ENCODE measurements at places on chromosomes 11 and 22. TPM values are rescaled to one million over a fixed set of nuclear protein-coding genes. Genes with fewer than 3 reads are reported as not detected.

GRCh38 chr11:114192841-114193389, 103.3 kb upstream of the NNMT start:
- DNase-seq, result no peak

The NTM gene
- total RNA-seq, result 108 TPM

The MYRF gene
- 53.9 TPM for total RNA-seq

The OR51A4 gene
- not detected for total RNA-seq

The NRGN gene
- total RNA-seq, result 1.7 TPM

GRCh38 chr22:19271856-19272535, 19.5 kb downstream of the CLTCL1 start:
- DNase-seq, result peak; percentile 68

GRCh38 chr11:83642500-83642899, 356.3 kb upstream of the CCDC90B start:
- no peak for DNase-seq

- peak; percentile 43 for DNase-seq
Measured at GRCh38 chr22:44482776-44483175, 15.3 kb downstream of the RTL6 start.

DNA sequence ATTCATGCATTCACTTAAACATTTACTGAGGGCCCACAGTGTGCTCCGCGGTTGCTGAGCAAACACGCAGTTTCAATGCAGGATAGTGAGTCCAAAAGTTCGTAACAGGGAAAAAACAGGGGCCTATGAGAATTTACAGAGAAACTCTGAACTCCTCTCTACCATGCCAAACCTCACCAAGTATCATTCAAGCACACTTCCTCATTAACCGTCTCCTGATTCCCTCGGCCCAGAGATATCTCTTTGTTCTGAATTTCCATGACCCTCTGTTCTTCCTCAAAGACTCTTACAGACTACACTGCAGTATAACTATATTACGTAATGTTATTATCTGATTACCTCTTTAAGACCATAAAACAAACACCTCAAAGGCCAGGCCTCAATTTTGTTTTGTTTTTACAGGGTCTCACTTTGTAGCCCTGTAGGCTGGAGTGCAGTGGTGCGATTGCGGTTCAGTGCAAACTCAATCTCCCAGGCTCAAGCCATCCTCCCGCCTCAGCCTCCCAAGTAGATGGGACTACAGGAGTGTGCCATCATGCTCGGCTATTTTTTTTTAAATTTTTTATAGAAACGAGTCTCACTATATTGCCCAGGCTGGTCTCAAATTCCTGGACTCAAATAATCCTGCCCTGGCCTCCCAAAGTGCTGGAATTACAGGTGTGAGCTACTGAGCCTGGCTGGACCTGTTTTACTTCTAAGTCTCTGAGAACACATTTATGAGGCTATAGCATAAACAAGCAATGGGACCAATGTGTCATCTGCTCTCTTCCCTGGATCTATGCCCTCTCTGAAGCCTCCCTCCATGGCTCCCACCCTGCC, 3.6 kb downstream of the HPS4 start:
- no peak for DNase-seq

- DNase-seq, result no peak
Measured at GRCh38 chr22:30457981-30458380, 13.8 kb downstream of the SEC14L3 start.

DNA sequence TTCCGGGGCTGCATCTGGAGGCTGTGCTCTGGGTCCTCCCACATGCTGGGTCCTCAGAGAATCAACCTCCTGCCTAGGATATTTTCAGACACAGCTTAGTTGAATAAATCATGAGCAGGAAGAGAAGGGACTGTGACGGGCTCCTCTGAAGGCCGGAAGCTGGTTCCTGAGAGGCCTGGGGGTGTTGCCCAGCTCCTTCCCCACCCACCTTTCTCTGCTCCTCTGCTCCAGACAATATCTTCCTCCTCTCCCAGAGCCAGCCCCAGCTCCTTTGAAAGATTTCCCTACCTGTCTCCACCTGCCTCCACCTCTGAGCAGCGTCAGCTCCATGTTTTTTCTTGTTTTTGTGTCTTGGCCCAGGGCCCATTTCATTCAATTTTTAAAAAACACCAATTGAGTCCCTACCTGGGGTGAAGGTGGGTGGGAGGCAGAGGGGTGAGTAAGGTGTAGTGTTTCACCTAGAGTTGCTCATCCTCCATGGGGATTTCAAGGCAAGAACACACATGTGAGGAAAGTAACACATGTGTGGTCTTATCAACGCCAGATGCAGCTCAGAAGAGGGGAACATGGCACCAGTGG, 24.8 kb upstream of the THY1 start:
- DNase-seq, result no peak

- no peak for DNase-seq
Measured at GRCh38 chr11:125449565-125449964, 46.5 kb downstream of the FEZ1 start.

DNA sequence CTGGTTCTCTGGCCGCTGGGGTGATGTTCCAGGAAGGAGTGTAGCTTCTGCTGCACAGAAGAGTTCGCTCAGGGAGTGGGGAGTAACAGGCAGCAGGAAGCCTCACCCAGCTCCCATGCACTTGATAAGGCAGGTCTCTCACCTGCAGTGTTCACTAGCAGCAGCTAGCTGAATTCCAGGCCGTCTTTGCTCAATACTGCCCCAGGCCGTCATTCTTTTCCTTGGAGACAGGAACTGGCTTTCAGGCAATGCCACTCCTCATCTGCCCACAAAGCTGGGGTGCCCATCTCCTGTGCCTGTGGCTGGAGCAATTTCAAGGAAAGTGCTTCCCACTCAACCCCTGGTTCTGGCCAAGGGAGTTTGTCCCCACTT, 66.1 kb downstream of the ARHGAP42 start:
- no peak for DNase-seq

The PRR33 gene
- total RNA-seq, result not detected

The BCO2 gene
- 0.62 TPM for total RNA-seq

DNA sequence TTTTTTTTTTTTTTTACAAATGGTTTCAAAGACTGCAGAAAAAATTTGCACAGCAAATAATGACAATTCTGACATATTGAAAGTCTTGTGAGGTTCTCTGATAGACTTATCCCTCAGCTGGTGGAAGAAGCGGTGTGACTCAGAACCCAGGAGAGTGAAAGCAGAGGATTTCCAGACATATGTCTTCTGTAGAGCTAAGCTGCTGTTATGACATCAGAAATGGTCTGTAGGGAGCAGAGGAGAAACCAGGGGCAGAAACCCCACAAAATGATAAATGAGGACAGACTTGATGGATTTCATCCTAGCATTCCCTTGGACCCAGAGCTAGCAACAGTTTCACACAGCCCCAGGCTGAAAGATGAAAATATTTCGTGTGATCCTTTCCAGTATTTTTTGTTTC, 582.6 kb downstream of the METTL15 start:
- peak; percentile 41 for DNase-seq

GRCh38 chr22:41770715-41771468, 29.6 kb upstream of the CCDC134 start:
- no peak for DNase-seq

The APOA5 gene
- total RNA-seq, result not detected

DNA sequence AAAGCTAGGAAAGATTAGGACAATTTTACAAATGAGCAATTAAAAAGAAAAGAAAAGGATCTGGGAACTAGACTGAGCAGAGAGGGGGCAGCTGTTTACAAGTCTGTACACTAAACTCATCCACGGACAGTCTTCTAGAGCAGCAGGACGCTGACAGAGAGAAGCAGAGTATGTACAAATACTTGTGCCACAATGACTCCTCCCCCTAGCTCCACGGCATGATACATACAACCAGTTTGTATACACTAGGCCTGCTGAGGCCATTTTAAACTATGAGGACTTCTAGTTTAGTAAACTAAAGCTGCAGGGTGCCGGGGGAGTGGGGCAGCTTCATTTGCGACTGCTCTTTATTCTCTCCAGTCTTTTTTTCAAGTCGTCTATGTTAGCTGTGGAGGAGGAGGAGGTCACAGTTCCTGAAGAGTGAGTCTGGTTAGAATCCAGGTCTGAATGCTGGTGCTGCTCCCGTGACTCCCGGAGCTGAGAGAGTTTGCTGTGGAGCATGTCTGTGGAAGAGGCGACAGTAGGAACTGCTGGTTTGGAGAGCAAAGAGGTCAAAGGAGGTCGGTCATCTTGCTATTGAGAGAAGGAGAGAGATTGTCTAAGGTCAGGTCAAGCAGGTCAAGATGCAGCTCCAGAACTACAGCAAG, 24.8 kb downstream of the F2 start:
- DNase-seq, result no peak

- DNase-seq, result no peak
Measured at GRCh38 chr11:76668362-76669155, 2.0 kb downstream of the LRRC32 start.

All from astrocyte (in vitro differentiated cells and primary cell).